ENCODE measurements at places on chromosomes 2 and 18.

GRCh38 chr18:74342416-74343043 is 26.9 kb downstream of the C18orf63 start:
- H3K36me3 ChIP-seq = no peaks in the 10 kb centered on the region
- H3K27me3 ChIP-seq = peaks cover 6% of the 10 kb centered on the region
- H3K4me1 ChIP-seq = no peaks in the 10 kb centered on the region
- H3K4me3 ChIP-seq = no peak overlapping the region

DNA sequence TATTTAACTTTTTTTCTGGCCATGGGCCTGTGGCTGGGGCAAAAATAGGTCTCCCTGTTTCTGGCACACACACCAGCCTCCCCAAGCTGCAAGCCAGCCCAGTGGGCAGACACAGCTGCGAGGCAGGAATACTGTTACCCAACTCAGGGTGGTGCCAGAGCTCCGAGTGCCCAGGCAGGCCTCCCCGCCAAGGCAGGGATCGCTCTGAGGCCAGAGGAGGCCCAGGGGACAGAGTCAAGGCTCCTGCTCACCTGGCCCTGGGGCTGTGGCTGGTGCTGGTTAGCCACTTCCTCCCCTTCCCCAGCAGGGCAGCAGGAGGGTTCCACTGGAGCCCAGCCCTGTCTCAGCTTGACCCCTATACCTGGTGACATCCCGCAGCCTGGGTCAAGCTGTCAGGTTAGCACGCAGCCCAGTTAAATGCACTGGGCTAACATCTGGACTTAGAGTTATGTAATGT is 67.1 kb upstream of the EPAS1 start:
- peak; percentile 22 for DNase-seq
- no peaks in the 10 kb centered on the region for H3K36me3 ChIP-seq
- H3K27ac ChIP-seq = no peak overlapping the region
- H3K27me3 ChIP-seq = no peaks in the 10 kb centered on the region
- no peak overlapping the region for H3K4me3 ChIP-seq

DNA sequence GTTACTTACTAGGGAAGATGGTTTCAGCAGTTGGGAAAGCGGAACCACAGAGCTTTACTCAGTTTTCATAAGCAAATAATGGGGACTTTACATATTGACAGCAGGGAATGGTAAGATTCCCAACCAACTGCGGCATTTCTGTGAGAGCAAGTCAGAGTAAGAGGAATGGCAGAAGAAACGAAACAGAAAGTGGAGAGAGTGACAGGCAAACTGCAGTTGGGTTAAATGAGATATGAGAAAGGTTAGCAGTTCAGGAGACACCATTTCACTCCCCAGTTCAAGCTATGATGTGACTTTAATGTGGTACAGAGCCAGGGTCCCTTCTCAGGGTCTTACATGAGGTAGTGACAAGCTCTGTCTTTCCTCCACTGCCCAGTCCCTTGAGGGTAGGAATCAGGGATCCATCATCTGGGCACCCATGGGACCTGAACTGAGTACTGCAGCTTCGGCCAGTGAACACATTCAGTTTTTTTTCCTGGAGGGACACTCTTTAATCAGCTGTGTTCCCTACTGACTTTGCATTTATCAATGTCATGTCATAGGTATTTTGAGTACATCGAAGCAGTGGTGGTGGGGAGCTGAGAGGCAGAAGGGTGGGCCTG is 33.0 kb upstream of the GREB1 start:
- no peak for DNase-seq
- no peaks in the 10 kb centered on the region for H3K36me3 ChIP-seq
- H3K4me1 ChIP-seq = no peaks in the 10 kb centered on the region
- peaks cover 3% of the 10 kb centered on the region for H3K27me3 ChIP-seq
- no peak overlapping the region for H3K4me3 ChIP-seq

DNA sequence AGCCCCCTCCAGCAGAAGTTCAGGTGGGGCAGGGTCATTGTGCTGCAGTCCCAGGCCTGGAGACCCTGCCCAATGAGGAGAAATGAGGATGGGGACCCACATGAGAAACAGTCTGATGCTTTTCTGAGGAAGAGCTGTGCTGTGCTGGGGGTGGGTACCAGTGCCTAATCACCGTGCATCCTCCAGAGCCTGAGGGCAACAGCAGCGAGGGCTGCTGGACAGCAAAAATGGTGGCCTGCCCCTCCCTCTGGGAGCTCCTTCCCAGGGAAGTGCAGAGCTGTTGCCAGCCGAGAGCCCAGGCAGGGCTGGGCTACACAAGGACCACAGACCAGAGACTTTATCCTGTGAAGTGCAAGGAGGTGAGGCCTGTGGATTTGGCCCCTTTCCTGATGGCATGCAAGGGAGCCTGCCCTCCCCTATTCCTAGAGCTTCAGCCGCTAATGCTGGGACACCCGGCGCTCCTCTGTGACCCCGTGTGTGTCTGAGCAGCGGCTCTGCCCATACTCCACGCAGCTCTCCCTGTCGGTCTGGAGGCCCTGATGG is 134.8 kb downstream of the DSEL start:
- no peak for DNase-seq
- no peak overlapping the region for H3K27ac ChIP-seq
- H3K36me3 ChIP-seq = no peaks in the 10 kb centered on the region
- H3K27me3 ChIP-seq = no peaks in the 10 kb centered on the region

- no peak for DNase-seq
- no peak overlapping the region for H3K4me3 ChIP-seq
- no peaks in the 10 kb centered on the region for H3K27me3 ChIP-seq
- H3K27ac ChIP-seq = no peak overlapping the region
- H3K4me1 ChIP-seq = no peaks in the 10 kb centered on the region
Measured at GRCh38 chr2:65922030-65922429, 489.6 kb upstream of the SPRED2 start.

- H3K4me3 ChIP-seq = peak overlapping the region; percentile 33
- peaks cover 30% of the 10 kb centered on the region for H3K4me1 ChIP-seq
- H3K36me3 ChIP-seq = no peaks in the 10 kb centered on the region
- H3K27me3 ChIP-seq = peaks cover 56% of the 10 kb centered on the region
- peak; percentile 59 for DNase-seq
Measured at GRCh38 chr2:73291093-73291460, 2.3 kb downstream of the EGR4 start.

DNA sequence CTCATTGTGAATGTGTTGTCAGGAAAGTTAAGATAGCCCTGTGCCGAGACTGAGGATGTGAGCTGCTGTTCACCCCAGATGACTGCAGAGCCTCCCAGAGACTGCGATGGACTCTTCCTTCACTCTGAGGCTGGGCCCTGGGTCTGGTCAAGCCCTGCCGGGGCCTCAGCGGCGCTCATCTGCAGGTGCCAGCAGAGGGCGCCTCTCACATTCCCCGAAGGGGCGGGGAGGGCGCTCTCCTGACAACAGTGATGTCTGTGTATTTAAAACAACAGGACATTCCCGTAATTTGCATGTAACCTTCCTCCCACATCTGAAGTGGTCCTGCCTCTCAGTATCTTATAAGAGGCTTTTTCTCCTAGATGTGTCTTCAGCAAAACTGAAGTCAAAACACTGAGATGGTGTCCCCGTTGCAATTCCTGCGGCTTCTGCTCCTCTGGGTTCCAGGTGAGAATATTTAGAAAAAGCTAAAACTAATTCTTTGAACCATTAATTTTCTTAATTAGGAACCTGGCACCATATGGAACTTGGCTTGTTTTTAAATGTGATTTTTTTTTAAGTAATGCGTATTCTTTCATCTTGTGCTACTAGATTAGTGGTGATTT is 1377.9 kb downstream of the RPIA start:
- H3K36me3 ChIP-seq = no peaks in the 10 kb centered on the region
- no peak for DNase-seq
- H3K4me3 ChIP-seq = no peak overlapping the region
- H3K4me1 ChIP-seq = no peaks in the 10 kb centered on the region
- H3K27ac ChIP-seq = no peak overlapping the region

DNA sequence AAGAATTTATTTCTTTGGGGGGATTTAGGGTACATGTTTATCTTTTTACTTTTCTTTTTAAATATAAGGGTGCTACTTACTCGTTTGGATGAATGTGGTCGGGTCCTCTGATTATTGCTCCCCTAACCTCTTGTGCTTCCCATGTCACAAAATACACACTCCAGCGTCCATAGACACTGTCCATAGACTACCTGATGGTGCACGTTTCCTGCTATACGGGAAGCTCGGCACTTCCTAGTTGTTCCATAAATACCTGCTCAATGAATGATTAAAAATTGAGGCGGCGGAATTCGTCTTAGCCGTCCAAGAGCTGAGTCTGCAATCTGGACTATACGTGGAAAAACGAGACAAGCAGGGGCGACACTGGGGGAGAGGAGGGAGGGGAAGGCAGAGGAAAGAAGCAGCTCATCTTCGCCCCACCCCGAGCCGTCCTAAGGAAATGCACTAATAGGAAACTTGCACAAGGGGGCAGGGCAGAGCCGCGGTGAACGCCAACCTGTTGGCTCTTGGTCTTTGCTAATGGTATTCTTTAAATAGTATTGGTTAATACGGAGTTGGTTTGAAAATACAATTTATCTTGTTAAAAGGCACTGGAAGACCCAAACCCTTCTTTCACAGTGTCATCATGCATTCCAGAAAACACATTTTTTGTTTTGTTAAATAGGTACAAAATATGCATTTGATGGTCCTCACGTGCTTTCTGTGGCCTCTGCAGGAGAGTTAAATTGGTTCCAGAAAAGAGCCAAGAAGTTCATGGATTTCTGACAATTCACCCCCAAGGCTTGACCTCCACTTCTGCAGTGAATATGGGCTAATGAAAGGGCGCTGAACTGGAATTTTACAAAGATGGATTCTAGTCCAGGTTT is 73.0 kb upstream of the KCTD1 start:
- no peaks in the 10 kb centered on the region for H3K36me3 ChIP-seq
- H3K27me3 ChIP-seq = no peaks in the 10 kb centered on the region
- H3K4me3 ChIP-seq = no peak overlapping the region

DNA sequence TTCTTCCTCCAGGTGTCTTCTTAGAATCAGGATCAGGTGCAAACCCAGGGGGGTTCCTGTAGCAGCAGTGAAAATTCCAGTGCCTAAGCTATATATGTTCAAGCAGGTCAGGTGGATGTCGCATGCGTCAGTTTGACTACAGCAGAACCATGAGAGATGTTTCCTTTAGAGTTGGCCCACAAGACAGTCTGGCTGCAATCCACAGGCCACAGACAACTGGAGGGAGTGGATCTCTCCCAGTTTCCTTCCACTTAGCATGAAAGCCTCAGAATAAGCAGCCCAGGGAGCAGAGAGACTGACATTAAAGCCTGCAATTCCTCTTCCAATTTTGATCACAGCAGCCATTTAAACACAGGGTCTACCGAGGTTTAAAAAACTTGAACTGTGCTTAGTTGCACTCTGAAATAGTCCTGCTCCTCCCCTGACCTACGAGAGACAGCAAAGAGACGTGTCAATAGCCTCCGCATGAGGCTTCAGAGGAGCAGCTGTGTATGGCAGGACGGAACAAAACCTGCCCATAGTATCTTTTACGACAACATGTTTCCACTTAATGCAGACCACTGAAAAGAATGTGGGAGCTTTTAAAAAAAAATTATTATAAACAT is 988 bp upstream of the KCNE4 start:
- no peak for DNase-seq
- no peak overlapping the region for H3K4me3 ChIP-seq
- H3K27ac ChIP-seq = no peak overlapping the region
- no peaks in the 10 kb centered on the region for H3K4me1 ChIP-seq
- H3K27me3 ChIP-seq = no peaks in the 10 kb centered on the region
- H3K36me3 ChIP-seq = no peaks in the 10 kb centered on the region

- H3K36me3 ChIP-seq = no peaks in the 10 kb centered on the region
- no peak for DNase-seq
- no peaks in the 10 kb centered on the region for H3K4me1 ChIP-seq
- no peaks in the 10 kb centered on the region for H3K27me3 ChIP-seq
- H3K27ac ChIP-seq = no peak overlapping the region
Measured at GRCh38 chr2:109266998-109267854, 138.2 kb downstream of the SH3RF3 start.

- H3K36me3 ChIP-seq = peaks cover 55% of the 10 kb centered on the region
- no peaks in the 10 kb centered on the region for H3K4me1 ChIP-seq
- no peak overlapping the region for H3K4me3 ChIP-seq
- H3K27ac ChIP-seq = no peak overlapping the region
- no peaks in the 10 kb centered on the region for H3K27me3 ChIP-seq
Measured at GRCh38 chr2:189751080-189751658, 11.4 kb downstream of the OSGEPL1 start.

DNA sequence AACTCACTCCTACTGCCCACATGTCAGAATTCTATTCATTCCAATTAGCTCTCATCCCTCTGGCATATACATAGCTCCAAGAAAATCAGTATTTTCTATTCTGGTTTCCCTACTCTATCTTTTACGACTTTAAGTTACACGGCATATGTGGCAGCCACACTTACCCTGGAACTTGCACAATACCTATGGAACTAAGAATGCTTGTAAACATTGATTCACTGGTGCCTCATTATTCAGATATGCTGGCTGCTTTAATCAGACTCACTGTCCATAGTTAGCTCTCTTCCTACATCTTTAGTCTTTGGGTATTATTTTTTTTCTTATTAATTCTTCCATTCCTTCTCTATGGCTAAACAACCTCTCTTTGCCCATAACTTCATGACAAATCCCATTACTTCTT is 1519.9 kb upstream of the ACVR2A start:
- H3K27me3 ChIP-seq = no peaks in the 10 kb centered on the region

- no peaks in the 10 kb centered on the region for H3K4me1 ChIP-seq
- no peak for DNase-seq
- no peak overlapping the region for H3K4me3 ChIP-seq
- no peak overlapping the region for H3K27ac ChIP-seq
Measured at GRCh38 chr18:12737243-12737902, 34.5 kb downstream of the PSMG2 start.

GRCh38 chr2:10909050-10909995 is 2.4 kb upstream of the KCNF1 start:
- H3K27ac ChIP-seq = no peak overlapping the region
- H3K36me3 ChIP-seq = no peaks in the 10 kb centered on the region
- peaks cover 28% of the 10 kb centered on the region for H3K27me3 ChIP-seq
- no peaks in the 10 kb centered on the region for H3K4me1 ChIP-seq

DNA sequence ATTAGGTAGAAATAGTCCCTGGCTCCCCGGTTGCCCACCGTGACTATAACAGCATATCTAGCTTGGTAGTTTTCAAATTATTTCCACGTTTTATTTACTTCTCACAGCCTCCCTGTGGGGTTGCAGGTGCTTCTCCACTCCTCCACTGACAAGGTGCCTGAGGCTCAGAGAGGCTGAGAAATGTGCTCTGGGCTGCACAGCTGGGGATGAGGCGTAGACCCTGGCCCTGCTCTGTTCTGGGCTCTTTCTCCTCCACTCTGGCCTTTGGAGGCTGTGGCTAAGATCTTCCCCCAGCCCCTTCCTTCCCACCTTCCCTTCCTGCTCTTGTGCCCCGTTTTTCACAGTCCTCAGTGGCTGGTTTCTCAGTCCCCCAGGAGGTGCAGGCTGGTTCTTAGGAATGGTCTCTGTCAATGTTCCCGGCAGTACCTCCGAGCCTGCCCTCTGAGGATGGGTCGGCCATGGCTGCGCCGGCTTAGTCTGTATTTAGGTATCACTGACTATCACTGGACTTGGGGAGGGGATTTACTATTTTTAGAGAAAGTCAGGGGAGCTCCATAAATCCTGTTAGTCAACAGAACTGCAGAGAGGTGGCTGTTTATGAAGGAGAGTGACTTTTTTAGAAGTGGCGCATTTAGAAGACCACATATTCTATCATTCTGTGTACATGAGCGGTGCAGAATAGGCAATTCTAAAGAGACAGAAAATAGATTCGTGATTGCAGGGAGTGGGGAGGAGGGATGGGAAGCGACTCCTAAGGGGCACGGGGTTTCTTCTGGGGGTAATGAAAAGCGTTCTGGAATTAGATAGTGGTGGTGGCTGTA is 35.0 kb downstream of the HPCAL1 start:
- H3K4me1 ChIP-seq = peaks cover 67% of the 10 kb centered on the region
- H3K27ac ChIP-seq = no peak overlapping the region
- DNase-seq = no peak
- H3K36me3 ChIP-seq = peaks cover 26% of the 10 kb centered on the region
- no peaks in the 10 kb centered on the region for H3K27me3 ChIP-seq
- no peak overlapping the region for H3K4me3 ChIP-seq

GRCh38 chr2:35978218-35978617 is 377.4 kb upstream of the CRIM1 start:
- H3K4me1 ChIP-seq = no peaks in the 10 kb centered on the region
- H3K27ac ChIP-seq = no peak overlapping the region
- no peaks in the 10 kb centered on the region for H3K36me3 ChIP-seq
- H3K27me3 ChIP-seq = no peaks in the 10 kb centered on the region
- H3K4me3 ChIP-seq = peak overlapping the region; percentile 9

All from CD4-positive, alpha-beta T cell (primary cell).